ENCODE measurements at places on chromosomes 12 and 14.

DNA sequence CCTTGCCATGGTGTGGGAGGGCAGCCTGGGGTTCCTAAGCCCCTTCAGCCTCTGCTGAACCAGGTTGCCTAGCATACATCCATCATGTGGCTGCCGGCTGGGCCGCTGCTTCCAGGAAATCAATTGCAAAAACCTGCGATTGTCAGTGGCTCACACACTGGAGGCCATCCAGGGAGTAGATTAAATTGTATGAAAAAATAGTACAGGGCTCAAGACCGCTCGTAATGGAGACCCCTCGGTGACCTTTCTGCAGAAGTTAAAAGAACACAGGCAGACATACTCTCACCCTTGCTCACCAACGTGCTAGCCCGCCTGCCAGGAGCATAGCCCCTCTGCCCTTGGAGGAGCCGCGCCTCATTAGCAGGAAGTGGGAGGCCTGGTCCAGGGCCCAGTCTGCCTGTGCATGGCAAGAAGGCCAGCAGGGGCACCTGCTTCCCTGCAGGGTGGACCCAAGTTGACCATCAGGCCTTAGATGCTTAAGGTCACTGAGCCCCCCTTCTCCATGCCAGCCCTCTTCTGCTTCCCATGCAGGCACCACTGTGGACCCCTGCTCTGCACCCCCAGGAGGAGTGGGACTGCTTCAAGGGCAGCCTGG is 31.4 kb upstream of the CIPC start:
- no peak for DNase-seq

- no peak for DNase-seq
Measured at GRCh38 chr12:49052451-49053208, 8.0 kb downstream of the KMT2D start.

DNA sequence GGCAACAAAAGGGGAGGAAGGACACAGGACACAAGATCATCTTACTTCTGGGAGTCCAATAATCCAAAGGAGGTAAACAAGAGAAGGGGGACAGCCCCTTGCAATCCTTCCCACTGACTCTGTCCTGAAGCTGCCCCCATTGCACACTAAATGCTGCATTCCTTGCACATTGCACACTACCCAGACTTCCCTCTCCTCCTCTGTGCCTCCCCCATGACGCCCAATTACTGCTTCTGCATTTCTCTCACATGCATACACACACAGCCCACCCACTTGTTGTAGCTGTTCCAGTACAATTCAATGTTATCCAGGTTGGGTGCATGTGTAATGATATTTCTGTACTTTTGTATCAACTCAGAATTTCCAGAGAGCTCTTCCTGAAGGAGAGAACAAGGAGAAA is 5.5 kb downstream of the NDRG2 start:
- DNase-seq = no peak

DNA sequence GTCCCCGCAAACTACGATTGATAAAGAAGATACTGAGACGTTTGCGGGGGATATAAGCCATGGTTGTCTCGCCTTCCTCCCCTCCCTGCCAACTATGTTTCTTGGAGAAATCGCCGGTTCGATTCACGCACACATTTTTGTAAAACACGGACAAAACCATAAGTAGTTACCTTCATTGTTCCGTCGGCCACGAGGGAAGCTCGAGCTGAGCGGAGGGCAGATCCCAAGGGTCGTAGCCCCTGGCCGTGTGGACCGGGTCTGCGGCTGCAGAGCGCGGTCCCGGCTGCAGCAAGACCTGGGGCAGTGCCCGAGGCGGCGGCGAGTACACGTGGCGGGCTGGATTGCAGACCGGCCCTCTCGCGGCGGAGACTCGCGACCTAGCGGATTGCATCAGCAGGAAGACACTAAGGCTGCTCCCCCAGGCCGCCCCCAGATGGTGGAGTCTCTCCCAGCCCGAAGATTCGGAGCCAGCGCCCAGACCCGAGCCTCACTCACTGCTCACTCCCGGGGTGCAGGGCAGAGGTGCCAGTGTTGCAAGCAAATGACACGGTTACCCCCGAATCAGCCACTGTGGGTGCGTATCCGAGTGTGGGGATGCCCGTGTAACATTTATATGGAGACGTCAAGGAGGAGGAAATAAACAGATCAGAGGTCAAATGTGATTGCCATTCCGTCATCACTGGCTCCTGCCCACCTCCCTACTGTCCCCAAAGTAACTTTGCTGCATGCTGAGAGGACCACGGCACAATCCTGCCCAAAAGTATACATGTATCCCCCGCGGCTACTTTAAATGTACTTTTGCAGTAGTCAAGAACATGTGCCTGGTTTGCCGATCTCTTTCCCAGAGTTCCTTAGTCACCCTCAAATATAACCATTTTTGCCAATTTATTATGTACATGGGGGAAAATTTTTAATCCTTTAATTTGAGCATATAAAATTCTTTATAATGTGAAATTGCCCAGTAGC is at the start of gene BCAT1:
Gene BCAT1, minus strand, starts transcription at position 345 of the 966 bp plus-strand sequence. Its CDS starts 169 bp downstream, at position 176.
- DNase-seq = peak; percentile 86

DNA sequence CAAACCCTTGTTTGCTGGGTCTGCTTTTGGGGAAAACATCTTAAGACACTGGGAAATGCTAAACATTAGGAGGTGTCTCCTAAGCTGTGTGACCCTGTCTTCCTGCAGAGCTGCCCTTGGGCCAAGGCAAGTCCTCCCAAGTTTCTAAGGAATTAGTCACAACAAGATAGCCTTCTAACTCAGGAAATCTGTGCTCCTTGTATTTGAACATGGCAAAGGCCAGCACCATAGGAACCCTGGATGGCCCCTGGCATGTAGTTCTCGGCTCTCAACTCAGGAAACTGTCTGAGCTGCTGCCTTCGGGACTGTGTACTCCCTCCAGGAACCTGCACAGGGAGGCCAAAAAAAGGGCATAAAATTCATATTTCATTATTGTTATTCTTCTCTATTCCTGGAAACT is 37.6 kb upstream of the LTBP2 start:
- DNase-seq = no peak

DNA sequence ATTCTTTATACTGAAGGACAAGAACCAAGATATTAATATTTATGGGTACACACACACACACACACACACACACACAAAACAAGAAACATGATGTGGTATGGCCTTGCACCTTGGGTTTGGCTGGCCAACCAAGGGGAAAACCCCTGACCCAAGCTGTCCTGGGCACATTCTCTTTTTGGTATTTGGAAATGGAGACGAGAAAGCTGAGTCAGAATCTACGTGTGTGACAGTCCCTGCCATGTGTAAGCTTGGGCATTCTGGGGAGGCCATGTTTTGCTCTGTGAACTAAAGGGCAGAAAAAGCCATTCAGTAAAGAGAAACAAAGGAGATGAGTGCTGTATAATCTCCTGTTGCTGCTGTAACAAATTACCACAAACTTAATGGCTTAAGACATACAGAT is 35.6 kb downstream of the PTGER2 start:
- DNase-seq = peak; percentile 55

DNA sequence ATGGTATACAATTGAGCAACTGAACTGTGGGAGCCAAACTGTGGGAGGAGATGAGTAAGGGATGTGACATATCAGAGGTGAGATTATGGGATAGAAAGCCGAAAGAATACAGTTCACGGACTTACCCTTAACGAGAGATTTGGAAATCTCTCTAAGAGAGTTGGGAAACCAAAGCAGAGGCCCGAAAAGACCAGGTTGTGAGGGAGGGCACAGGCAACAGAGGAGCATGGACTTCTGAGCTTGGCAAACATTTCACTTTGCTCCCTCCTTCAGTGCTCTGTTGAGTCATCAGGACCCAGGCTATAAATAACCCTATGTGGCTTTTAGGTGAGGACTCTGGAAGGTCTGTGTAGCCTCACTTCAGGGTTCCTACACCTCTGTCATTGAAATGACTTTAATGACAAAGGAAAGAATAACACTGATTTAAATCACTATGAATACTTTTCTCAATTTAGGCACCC is 120.6 kb downstream of the TGFB3 start:
- peak; percentile 26 for DNase-seq

- no peak for DNase-seq
Measured at GRCh38 chr12:90010089-90010488, 301.5 kb upstream of the ATP2B1 start.

DNA sequence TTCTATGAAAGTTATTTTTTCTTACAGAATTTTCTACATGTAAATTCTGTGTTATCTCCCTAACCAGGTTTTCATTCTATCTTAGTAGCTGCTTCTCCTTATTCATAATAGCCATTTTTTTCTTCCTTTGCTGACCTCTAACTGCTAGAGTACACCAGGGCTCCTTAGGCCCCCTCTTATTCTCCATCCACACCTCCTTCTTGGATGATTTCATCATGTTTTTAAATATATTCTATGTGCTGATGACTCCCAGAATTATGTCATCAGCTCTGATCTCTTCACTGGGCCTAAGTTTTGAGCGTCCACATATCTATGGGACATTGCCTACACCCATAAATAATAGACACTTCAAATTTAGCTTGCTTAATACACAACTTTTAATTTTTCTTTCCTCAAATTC is 721.5 kb downstream of the SLC16A7 start:
- DNase-seq = no peak

DNA sequence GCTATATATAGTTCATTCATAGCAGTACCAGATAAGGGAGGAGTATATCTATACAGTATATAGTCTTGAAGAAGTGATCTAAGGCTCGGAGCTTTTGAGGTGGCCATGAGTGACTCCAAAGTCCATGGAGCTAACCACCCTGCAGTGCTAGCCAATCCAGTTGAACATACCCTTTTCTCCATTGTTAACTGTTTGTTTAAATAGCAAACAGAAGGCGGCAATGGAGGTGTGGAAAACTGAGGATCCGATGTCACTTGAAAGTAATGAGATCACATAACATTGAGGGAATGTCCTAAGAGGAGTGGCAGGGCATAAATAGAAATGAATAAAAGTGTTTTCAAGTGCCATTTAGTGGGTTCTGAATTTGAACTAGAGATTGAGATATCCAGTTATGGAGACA is 12.4 kb upstream of the SNAPC1 start:
- no peak for DNase-seq

GRCh38 chr12:93921521-93921920 is 226.9 kb upstream of the PLXNC1 start:
- no peak for DNase-seq

- DNase-seq = no peak
Measured at GRCh38 chr12:24175284-24175683, 225.8 kb upstream of the SOX5 start.

DNA sequence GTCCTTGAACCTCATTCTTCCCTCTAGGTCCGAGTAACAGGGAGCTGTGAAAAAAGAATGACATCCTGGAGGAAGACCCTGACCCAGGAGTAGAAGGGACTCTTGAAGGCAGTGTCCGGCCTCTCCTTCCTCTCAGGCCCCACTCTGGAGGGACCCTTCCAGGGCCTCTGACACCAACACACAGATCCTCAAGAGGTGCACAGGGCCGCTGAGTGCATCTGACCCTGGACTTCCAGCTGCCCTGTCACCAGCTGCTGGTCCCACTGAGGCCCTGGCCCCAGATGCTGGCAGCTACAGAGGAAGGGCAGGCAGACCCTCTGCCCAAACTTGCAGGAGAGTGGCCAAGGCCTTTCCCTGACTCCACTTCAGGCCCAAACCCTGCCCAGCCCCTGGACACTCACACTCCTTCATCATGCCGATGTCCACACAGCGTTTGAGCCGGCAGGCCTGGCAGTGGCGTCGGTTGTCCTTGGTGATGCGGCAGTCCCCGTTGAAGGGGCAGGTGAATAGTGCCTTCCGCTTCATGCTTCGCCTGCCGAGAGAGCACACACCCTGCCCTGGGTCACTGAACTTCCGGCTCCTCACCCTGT is 40.1 kb downstream of the VDR start:
- DNase-seq = no peak

- no peak for DNase-seq
Measured at GRCh38 chr14:26286913-26287205, 311.0 kb downstream of the NOVA1 start.

GRCh38 chr12:92736605-92737004 is 33.8 kb downstream of the PLEKHG7 start:
- DNase-seq = no peak

DNA sequence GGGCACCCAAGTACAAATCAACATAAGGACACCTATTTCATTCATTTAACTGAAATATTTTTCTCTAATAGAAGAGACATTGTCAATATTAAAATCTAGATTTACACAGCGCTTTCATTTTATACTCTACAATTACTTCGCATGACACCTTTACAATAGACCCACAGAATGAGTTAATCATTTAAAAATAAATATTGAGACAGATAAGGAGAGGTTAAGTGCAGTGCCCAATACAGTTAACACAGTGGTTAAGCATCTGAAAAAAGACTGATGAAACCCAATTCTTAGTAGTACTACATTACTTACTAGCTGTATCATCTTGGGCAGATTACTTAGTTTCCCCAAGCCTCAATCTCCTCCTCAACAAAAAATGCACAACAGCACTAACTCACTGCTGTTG is 116.2 kb downstream of the DENND5B start:
- no peak for DNase-seq

- no peak for DNase-seq
Measured at GRCh38 chr12:69150796-69151127, 88.6 kb upstream of the CPSF6 start.

DNA sequence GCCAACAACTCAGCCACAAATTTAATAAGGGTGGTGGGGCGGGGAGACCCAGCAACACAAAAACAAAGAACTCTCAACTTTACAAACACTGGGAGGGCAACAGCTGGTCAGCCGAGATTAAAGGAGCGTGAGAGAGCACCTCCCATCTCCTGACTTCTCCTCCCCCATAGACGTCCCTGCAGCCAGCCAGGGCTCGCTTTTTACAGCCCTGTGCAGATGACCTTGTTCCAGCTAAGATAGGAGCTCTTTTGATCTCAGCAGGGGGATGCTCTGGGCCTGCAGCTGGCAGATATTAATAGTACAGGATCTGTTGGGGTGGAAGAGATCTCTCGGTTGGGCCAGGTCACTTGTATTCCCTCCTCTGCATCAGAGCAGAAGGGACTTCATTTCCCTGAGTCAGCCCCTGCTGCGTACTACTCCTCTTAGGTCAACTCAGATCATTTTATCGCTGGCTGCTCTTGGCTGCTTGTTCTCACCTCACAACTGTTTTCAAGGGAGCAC is 475.8 kb downstream of the RAD51B start:
- no peak for DNase-seq

- peak; percentile 52 for DNase-seq
Measured at GRCh38 chr14:81565441-81566290, 32.0 kb upstream of the SEL1L start.

DNA sequence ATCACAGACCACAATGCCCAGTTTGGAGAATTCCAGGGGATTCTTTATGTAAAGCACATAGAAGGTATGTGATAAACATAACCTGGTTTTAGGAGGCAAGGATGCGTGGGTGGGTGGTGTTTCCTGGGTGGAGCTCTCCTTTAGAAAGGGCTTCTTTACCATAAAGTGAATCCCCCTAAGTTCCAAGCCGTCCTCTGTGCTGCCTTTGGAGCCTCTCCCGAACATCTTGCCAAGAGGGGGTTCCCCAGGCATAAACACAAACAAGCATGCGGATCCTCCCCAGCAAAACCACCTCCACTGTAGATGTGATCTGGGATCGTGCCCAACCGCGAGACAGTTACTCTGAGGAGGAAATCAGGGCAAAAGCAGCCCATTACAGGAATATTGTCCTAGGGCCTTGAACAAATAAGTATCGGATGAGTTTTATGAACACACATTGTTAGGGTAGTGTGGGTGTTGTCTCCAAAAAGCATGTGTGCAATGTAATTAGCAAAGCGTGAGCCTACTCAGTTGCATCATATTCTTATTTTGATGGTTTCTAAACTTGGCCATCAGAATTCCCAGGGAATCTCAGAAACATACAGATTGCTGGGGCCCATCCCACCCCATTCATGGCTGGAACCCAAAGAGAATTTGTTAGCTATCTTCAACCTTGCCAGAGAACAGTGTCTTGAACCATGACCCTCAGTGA is 48.8 kb upstream of the CORO1C start:
- DNase-seq = no peak
